Fibroblast of skin of left quadriceps (primary cell): ENCODE measurements at places on chromosomes 3 and 15.

- no peak for DNase-seq
Observed at GRCh38 chr3:141690431-141691072, 47.5 kb upstream of the RNF7 start.

DNA sequence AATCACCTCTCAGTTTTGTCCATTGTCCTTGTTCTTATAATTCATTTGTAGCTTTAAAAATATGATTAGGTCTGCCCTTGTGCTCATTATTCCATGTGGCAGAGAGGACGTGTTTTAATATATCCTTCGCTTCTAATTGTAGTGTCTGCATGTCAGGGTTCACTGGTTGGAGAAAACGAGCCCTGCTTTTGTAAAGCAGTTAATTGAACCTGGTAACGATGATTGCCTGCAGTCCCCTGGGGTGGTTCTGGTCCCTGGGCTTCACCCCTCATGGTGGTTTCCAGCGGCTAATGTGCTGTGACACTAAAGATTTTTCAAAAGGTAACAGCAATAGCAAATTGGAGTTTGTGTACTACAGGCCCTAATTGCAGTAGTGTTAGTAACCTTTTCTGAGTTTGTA, 299.6 kb downstream of the CACNA2D3 start:
- DNase-seq, result no peak

- DNase-seq, result no peak
Observed at GRCh38 chr15:75112848-75113492, 88.7 kb upstream of the C15orf39 start.

DNA sequence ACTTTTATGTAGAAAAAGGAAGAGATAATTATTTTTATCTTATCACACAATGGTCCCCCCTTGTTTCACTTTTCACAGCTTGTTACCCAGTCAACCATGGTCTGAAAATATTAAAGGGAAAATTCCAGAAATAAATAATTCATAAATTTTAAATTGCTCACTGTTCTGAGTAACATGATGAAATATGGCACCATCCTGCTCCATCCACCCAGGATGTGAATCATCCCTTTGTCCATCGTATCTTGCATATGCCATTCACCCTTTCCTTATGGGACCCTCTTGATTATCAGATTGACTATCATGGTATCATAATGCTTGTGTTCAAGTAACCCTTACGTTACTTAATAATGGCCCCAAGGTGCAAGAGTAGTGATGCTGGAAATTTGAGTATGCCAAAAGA, 43.7 kb downstream of the ANKRD28 start:
- DNase-seq, result no peak

GRCh38 chr3:149393345-149394160, 16.1 kb upstream of the TM4SF1 start:
- DNase-seq, result peak; percentile 60

DNA sequence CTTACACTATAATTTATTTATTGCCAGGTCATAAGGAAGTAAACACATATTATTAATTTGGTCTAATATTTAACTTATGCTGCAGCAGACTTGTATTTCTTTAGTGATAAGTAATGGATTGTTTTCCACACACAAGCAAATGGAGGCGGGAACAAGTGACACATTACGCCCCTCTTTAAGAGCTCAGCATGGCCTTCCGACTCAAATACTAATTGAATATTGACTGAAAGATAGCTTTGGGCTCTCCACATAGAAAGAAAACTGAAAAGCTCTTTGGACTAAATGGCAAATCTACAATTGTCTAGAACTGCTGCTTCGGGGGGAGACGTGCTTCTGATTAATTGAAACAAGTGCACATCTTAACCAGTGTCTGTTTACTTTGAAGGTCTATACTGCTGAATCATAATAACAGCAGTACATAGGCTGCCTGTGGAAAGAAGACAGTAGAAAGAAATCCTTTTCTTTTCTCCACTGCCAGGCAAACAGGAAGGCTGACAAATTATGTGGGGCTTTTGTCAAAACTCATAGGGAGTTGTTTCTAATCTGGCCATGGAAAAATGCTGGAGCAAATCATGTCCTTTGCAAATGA, 15.9 kb downstream of the CADPS start:
- DNase-seq, result no peak

DNA sequence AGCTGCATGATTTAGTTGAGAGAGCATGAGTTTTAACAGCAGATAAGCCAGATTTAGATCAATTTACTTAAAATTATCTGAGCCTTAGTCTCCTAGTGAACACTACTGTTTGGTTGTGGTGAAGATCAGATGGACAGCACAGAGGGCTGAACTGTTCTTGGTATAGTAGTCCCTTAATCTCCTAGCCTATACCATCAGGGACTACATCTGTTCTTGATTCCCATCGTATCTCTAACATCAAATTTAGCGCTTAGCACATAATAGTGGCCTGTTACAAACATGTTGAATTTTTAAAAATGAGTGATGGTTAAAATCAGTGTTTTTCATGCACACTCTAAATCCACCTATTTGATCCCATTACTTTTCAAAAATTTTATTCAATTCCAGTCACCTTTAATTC, 507.7 kb downstream of the GRM7 start:
- DNase-seq, result no peak
